ENCODE measurements at places on chromosomes 3 and 15.

GRCh38 chr15:88023914-88024313 lies 232.6 kb downstream of the NTRK3 start:
- DNase-seq, result no peak

- DNase-seq, result no peak
Observed at GRCh38 chr3:56987238-56987895, 73.1 kb upstream of the SPATA12 start.

DNA sequence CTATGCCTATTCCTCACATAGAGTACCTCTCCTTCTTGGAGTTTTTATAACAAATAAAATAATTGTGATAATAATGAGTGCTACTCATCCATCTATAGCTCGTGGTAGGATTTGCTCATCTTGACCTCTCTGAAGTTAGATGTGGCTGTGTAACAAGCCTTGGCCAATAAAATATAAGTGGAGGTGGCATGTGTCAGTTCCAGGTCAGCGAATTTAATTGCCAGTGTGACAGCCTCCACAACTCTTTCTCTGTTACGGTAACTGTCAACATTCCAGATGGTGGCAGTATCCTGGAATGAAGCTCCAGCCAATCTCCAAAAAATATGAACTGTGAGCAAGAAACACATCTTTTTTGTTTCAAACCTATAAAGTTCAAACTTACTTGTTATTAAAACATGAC lies 13.8 kb downstream of the CLRN1 start:
- DNase-seq, result no peak

GRCh38 chr15:80214910-80215309 lies 37.1 kb downstream of the CTXND1 start:
- DNase-seq, result no peak

DNA sequence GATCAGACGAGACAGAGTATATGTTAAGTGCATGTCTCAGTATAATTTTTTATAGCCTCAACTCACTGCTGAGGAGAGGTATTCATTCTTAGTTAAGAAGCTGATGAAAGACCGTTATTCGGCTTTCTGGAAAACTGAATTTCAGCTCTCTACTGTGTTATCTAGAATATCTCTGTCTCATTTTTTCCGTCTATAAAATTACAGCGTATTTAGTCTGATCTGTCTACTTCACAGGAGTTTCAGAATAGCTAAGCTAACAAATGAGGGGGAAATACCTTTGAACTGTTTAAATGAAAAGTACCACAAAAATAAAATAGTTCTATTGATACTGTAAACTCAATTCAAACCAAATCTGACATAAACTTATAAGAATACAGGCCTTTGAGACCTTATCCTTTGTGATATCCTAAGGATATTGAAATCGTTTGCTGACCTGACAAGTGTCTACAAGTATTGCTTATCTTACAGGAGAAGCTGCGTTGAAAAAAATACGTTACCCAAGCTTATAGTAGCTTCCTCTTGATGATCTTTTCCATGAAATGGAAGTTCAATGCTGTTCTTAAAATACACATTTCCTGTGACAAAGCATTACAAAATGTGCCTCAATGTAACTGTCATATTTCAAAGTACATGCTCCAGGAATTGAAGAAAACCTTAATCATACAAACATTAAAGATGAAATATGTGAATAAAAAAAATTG lies 104.6 kb downstream of the IL1RAP start:
- DNase-seq, result no peak

GRCh38 chr3:105899516-105899915 lies 30.7 kb upstream of the CBLB start:
- DNase-seq, result no peak

GRCh38 chr15:70584441-70584837 lies 178.9 kb downstream of the UACA start:
- DNase-seq, result no peak

DNA sequence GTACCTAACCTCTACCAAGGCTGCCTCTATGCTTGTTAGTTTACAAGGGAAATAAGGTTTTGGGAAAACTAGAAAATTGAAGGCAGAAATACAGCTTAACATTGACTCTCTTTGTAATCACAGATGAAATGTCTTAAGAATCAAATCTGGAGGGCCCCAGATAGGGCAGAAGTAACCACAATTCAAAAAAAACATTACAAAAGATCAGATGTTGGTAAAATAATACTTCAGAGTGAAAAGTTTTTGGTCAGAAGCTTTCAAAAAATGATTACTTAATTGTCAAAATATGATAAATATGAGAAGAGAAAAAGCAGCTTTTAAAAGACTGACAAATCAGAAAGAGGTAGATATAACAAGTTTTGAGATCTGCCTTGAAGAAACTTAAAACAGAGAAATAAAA lies 425.1 kb upstream of the NECTIN3 start:
- no peak for DNase-seq

GRCh38 chr15:98438326-98438725 lies 210.0 kb upstream of the IGF1R start:
- no peak for DNase-seq

DNA sequence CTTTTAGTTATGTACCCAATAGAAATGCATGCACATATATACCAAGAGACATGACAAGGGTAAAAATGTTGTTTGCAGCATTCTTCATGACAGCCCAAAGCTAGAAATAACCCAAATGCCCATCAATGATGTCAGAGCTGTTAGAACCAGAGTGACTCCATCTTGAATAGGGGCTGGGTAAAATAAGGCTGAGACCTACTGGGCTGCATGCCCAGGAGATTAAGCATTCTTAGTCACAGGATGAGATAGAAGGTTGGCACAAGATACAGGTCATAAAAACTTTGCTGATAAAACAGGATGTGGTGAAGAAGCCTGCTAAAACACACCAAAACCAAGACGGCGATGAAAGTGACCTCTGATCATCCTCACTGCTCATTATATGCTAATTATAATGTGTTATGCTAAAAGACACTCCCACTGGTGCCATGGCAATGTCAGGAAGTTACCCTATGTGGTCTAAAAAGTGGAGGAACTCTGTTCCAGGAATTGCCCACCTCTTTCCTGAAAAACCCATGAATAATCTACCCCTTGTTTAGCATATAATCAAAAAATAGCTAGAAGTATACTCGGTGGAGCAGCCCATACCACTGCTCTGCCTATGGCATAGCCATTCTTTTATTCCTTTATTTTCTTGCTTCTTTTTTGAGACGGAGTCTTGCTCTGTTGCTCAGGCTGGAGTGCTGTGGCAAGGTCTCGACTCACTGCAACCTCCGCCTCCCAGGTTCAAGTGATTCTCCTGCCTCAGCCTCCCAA lies 32.9 kb downstream of the ZBTB11 start:
- DNase-seq, result no peak

DNA sequence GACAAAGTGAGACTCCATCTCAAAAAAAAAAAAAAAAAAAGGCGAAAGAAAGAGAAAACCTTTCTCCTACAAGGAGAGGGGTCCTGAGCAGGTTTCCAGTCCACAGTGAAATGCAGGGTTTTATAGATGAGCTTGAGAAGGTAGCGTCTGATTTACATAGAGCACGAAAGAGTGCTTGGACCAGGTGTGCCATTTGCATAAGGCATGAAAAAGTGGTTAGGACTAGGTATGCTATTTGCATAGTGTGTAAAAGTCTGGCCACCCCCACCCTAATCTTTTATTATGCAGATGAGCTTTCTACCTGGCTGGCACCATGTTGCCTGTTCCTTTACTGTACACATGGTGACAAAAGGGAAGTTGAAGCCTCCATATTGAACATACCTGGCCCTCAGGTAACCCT lies 13.6 kb upstream of the RNU6-1 start:
- DNase-seq, result no peak

DNA sequence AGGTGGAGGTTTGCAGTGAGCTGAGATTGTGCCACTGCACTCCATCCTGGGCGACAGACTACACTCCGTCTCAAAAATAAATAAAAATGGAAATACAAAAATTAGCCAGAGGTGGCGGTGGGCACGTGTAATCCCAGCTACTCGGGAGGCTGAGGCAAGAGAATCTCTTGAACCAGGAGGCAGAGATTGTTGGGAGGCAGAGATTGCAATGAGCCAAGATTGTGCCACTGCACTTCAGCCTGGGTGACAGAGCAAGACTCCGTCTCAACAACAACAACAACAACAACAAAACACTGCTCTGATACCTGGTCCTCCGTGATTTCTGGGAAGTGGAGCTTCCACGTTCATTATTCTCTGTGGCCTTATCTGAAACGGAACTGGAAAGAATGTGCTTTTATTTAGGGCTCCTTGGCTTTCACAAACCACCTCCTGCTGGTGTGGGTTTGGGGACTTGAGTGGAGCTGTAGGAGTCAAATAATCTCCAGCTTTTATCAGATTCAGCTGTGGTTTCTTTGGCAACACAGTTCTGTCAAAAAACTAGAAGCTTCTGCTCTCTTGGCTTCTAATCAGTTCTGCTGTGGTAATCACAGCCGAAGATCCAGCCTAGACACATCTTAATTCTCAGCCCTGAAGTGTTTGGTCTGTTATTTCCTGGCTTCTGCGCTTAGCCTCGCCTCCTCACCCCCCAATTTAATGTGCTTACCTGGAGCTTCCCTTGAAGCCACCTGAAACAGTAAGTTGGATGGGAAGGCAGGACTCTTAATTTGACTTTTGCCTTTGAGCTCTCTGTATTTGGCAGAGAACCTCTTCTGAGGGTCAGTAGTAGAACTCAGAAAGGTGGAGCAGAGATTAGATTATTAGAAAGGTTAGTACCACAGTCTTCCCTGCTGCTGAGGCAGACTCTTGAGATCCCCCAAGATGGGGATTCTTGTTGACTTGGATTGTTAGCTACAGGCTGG lies 21.4 kb downstream of the IRAK2 start:
- no peak for DNase-seq

DNA sequence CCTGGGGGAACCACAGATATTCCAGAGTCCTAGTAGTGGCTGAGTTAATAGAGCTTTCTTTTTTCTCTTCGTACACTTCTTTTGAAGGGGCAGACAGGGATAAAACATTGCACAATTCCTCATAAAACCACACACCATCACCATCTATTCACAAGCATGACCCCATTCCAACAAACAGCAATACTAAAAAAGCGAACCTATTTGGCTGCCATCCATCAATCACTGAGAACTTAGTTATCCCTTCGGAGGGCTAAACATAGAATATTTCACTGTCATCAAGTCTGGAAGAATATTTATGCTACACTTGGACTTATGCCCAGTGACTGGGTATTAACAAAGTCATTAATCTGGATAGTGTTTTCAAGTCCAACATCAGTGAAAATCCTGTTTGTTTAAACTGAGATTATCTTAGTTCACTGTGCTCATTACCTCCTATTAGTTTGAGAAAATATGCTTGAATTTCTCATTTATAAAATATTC lies 80.3 kb upstream of the PRTG start:
- no peak for DNase-seq

DNA sequence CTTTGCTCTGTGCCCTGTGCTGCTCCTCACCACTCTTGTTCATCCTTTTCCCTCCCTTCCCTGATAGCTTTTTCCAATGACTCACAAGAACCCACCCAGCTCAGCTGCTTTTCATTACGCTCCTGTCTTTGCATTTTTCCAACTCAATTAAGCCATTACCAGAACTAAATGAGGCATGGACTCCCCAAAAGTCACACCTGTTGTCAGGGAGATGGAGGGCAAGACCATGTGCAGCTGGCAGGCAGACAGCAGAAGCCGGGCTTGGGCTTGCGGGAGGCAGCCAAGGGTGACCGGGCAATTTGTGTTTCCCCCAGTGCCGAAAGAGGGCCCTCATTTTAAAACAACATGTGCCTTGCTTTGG lies 64.3 kb downstream of the CASR start:
- DNase-seq, result no peak

DNA sequence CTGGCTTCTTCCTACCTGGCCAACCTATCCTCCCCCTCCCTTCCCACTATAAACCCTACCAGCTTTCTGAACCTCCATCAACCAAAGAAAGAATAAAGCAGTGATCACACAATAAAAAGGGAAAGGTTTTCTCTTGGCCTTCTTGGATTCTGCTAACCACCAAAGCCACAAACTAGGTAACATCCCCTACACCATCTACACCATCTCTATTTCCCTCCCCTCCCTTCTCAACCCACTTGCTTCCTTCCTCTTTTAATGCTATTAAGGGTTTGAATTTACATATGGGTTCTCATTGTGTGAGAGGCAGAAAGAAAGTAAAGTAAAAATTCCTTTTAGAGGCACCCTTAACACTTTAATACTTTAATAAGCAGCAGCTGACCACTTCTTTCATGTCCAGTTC lies 25.8 kb upstream of the RSL24D1 start:
- DNase-seq, result no peak

DNA sequence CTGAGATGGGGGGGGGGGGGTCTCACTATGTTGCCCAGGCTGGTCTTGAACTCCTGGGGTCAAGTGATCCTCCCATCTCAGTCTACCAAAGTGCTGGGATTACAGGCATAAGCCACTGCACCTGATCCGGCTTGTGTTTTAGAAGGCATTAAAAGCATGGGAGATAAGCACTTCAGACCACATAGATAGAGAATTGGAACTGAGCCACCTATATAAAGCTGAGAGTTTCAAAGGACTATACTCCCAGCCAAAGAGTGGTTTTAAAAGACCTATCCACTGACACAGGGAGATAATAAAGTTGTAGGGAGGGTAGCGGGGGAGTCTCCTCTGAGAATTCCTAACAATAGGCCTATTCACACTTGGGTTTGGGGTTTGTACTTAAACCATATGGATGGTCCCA lies 34.8 kb downstream of the DENND4A start:
- DNase-seq, result no peak

GRCh38 chr3:115227461-115227860 lies 80.4 kb upstream of the ZBTB20 start:
- no peak for DNase-seq

DNA sequence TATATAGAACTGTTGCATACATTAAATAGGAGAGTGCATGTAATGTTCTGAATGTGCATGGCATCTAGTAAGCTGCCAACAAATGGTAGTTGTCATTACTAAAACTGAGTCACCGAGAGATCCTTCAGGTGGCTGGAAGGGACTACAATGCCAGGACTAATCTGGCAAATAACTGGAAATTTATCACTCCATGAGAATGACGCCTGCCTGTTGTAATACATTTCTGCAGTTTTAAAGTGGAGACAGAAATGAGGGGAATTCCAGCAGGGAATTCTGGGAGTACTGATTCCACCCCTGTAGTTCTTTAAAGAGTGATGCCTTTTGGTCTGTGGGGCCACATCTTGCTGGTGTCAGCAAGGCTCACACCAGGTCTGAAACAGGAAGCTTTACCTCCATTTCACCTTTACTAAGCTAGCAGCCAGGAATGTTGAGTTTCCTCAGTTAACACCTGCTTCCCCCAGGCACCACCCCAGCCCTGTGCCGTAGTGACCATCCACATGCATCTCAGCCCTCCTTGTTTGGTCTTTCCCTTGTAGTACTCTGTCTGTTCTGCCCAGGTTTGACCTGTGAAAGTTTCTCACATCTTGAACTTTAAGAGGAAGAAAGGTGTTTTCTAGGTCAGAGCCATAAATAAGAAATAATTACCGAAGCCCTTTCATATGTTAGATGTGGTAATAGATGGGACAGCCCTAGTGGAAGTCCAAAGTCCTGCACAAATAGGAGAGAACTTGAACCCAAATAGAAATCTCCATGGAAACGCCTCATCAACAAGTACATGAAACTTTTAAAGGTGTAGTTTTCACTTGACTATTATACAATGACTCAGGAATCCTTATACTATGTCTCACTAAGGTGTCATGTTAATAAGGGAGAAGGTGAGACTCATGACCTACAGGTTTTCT lies 56.7 kb upstream of the LMOD3 start:
- DNase-seq, result no peak

- peak; percentile 5 for DNase-seq
Observed at GRCh38 chr3:105762749-105763658, 105.8 kb downstream of the CBLB start.

- DNase-seq, result peak; percentile 63
Observed at GRCh38 chr3:192915304-192915703, 2.4 kb downstream of the MB21D2 start.

GRCh38 chr3:87595798-87596197 lies 319.4 kb upstream of the POU1F1 start:
- DNase-seq, result no peak

- no peak for DNase-seq
Observed at GRCh38 chr15:57605491-57605890, 13.8 kb downstream of the MYZAP start.
